ENCODE measurements at places on chromosomes 12 and 14. TPM values are rescaled to one million over a fixed set of nuclear protein-coding genes. Genes with fewer than 3 reads are reported as not detected.

Gene SLC38A4
- total RNA-seq = 8.0 TPM

Gene DERA
- total RNA-seq = 72.1 TPM

Gene KERA
- total RNA-seq = not detected

Gene AMDHD1
- total RNA-seq = not detected

Gene SETD1B
- 24.6 TPM for total RNA-seq

Gene SDSL
- 20.1 TPM for total RNA-seq

Gene OTOGL
- not detected for total RNA-seq

Gene LRRK2
- total RNA-seq = 3.6 TPM

Gene KRT74
- total RNA-seq = not detected

Gene AMN
- total RNA-seq = 331 TPM

Gene SERPINA9
- not detected for total RNA-seq

Gene TMEM30B
- total RNA-seq = 69.0 TPM

Gene SERPINA5
- 0.75 TPM for total RNA-seq

Gene HOXC12
- total RNA-seq = not detected

Gene SRRM4
- not detected for total RNA-seq

Gene ADAMTS20
- not detected for total RNA-seq

Gene RIMKLB
- total RNA-seq = 8.9 TPM

Gene TAS2R7
- not detected for total RNA-seq

Gene PITPNM2
- total RNA-seq = 17.6 TPM

Gene AKT1
- total RNA-seq = 135 TPM

Gene RPL10L
- 9.6 TPM for total RNA-seq

Gene TMPRSS12
- total RNA-seq = not detected

Gene SVOP
- 0.09 TPM for total RNA-seq

Gene GUCY2C
- 75.0 TPM for total RNA-seq

Gene EFS
- 3.1 TPM for total RNA-seq

Gene TPPP2
- total RNA-seq = 0.58 TPM

Gene KRT77
- total RNA-seq = not detected
